ENCODE measurements at places on chromosomes 2 and 18. TPM values are rescaled to one million over a fixed set of nuclear protein-coding genes. Genes with fewer than 3 reads are reported as not detected.

ALKAL2 gene
- total RNA-seq, result not detected

MAL gene
- 4.8 TPM for total RNA-seq

MOGAT1 gene
- total RNA-seq, result not detected

SIGLEC15 gene
- total RNA-seq, result not detected

SKOR2 gene
- total RNA-seq, result not detected

CEBPZ gene
- 56.0 TPM for total RNA-seq

SLC30A3 gene
- total RNA-seq, result 17.9 TPM

LHCGR gene
- total RNA-seq, result not detected

EFHD1 gene
- total RNA-seq, result 0.17 TPM

CFAP221 gene
- total RNA-seq, result not detected

TBR1 gene
- total RNA-seq, result not detected

DLX1 gene
- total RNA-seq, result not detected

BCL2L11 gene
- 27.3 TPM for total RNA-seq

UGT1A5 gene
- total RNA-seq, result not detected

ABCG5 gene
- not detected for total RNA-seq

SFT2D3 gene
- total RNA-seq, result 5.8 TPM

All from dermis blood vessel endothelial cell (primary cell).